ENCODE measurements at places on chromosomes 3 and 15.

DNA sequence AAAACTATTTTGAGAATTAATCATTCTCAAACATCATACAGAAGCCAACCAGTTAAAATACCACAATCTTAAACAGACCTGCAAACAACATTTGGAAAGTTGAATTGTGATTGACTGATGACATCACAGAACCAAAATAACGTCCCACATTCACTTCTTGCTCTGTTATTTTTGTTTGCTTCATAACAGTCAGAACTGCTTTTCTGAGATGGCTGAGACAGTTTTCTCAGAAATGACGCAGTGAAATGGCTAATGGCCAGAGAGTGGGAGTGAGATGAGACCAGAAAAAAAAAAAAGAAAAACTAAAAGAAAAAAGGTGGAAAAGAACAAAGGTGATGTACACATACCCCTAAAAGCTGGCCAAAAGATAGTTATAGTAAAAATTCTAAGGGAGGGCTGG, 1061.2 kb downstream of the FHIT start:
- DNase-seq = no peak

DNA sequence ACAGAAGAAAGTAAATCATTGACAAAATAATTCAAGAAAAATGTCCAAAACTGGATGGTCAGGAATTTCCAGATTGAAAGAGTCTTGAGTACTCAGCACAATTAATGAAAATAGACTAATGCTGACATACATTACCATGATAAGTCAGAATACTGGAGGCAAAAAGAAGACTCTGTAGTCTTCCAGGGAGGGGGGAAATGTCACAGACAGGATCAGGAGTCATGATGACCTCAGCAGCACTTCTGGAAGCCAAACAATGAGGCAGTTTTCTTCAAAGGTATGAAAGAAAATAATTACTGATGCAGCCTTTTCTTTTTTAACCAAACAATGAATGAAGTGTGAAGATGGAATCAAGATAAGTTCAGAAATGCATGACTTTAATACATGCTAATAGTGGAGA, 30.1 kb upstream of the SLC22A13 start:
- no peak for DNase-seq

DNA sequence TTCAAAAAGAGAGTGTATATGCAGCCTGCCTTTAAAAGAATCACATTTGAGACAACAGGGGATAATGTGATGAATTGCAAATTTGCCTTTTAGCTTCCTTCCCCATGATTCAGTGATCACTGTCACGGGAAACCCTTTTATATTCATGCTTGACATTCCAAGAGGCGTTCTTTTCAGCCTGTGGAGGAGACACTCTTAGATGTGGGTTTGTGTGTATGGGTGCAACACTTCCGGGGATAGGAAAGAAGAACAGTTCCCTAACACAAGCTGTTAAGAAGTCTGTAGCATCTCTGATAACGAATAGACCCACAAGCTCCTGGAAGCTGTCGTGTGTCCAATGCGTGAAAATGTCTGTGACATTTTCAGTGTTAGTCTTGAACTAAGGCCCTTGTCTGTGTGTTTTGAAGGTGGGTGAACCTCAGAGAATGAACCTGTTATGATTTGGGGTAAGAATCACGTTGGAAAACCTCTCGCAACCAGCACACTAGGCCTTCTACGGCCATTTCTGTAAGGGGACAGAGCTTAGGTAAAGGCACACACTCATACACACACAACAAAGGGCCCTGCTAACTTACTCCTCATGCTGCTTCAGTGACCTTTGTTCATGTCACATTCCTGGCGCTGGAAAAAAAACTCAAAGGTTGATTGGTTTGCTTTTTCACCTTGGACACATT, 229.2 kb upstream of the ST8SIA2 start:
- DNase-seq = no peak

DNA sequence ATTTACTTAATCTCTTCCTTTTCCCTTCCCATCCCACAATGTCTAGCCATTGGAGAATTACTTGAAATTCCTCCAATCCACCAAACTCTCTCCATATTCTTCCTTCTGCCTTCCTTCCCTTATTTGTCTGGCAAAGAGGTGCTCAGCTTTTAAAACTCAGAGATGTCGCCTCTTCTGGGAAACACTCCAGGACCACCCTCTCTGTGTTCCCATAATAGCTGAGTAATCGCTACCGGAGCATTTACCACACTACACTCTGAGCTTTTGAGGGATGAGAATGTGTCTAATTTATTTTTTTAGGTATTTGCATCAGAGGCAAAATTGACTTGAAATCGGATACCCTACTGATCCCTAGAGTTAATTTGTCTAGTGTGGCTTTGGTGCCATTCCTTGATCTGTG, 245.7 kb upstream of the TPRG1 start:
- no peak for DNase-seq

DNA sequence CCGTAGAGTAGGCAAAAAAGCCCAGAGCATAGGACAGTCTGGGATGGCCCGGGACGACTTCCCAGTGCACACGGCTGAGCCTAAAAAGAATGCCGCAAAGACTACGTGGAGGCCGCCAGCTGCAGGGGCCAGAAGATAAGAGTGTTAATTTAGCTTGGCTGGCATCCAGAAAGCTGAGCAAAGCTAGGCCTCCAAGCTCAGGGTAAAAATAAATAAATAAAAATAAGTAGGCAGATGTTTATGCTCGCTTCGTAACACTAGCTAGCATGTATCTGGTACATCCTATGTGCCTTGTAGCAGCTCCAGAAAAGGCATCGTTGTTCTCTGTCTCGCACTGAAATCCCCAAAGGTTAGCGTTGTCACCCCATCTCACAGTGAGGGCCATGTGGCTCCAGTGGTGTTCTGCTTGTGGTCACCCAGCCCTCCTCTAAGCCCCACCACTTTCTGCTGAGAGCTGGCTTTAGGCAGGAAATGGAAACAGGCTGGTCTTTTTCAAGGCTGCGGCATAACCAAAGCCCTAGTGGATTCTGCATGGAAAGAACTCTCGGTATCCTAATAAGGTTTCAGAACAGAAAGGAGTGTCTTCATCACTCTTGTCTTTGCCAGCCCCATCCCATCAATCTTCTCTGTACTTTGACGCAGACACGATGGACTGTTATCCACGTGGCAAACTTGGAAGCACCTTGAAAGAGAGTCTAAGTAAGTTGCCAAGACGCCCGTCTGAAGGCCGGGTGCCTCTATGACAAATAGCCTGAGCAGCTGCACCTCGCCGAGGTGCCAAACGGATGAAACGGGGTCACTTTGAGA, 58.1 kb upstream of the MEF2A start:
- DNase-seq = peak; percentile 73

- DNase-seq = no peak
Observed at GRCh38 chr3:94928921-94929320, 866.1 kb downstream of the NSUN3 start.

DNA sequence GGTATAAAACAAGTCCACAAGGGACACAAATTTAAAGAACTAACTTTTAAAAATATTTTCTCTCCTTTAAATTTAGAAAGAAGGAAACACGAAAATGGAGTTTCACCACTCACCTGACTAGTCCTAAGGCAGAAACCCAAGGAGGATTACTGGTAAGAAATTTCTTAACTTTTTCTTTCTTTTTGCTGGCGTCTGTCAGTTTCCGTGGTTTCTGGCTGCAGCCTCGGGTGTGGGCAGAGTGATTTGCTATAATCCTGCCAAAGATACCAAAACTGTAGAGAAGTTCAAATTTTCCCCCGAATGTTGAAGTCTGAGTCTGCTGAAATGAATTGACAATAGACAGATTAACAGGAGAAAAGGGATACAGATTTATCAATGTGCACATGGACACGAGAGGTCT, 843.6 kb upstream of the ALCAM start:
- DNase-seq = no peak

DNA sequence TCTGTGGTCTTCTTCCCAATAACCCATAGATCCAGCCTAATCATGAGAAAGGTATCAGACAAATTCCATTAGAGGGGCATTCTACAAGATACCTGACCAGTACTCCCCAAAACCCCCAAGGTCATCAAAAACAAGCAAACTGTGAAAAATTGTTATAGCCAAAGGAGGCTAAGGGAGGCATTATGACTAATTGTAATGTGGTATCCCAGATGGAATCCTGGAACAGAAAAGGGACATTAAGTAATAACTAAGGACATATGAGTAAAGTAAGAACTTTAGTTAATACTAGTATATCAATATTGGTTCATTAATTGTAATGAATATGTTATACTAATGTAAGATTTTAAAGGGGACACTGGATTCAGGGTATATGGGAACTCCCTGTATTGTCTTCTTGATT, 20.4 kb downstream of the SPTSSB start:
- no peak for DNase-seq

Measured in AG04450 (cell line).